ENCODE measurements at places on chromosomes 7 and 10.
A peak's percentile ranks its signal among the peaks of the same experiment; 100 is the strongest.

- peak; percentile 58 for DNase-seq
Measured at GRCh38 chr7:128831994-128832879, 2.0 kb downstream of the FLNC start.

DNA sequence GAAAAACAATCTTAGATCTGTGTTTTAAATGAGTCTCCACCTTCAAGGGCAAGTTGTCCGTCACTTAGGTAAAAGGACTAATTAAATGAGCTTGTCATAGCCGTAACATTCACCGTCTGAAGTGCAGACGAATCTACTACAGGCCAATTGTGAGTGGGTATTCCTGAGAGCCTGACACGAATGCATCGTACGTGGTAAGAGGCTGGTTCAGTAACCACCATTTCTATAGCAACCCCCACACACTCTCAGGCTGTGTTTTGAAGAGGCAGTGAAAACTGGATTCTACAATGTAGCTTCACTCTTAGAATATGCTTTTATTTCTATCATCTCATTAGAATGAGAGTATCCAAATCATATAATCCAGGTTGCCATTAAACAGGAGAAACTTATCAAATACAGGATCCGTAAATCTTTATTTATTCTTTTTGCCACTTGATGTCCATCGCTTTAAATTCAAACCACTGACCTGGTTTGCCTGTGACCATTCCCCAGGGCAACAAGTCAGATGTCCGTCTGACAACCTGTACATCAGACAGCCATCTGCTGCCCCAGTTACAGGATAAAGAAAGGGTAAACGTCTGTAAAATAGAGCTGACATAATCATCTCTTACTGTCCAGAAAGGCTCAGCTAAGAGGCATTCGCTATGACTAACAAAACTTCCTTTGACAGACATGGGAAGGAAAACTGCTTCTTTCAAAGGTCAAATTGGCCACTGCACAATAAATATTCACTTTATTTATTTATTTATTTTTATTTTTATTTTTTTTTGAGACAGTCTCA lies 70.3 kb upstream of the NMT2 start:
- DNase-seq = peak; percentile 84

DNA sequence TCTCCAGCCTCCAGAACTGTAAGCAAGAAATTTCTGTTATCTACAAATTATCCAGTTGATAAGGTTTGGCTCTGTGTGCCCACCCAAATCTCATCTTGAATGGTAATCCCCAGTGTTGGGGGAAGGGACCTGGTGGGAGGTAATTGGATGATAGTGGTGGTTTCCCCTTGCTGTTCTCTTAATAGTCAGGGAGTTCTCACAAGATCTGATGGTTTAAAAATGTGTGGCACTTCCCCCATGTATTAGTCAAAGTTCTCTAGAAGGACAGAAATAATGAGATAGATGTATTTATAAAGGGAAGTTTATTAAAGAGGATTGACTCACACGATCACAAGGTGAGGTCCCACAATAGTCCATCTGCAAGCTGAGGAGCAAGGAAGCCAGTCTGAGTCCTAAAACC lies 56.2 kb upstream of the APBB1IP start:
- no peak for DNase-seq

GRCh38 chr7:139183878-139184338 lies 47.1 kb upstream of the UBN2 start:
- DNase-seq = no peak

DNA sequence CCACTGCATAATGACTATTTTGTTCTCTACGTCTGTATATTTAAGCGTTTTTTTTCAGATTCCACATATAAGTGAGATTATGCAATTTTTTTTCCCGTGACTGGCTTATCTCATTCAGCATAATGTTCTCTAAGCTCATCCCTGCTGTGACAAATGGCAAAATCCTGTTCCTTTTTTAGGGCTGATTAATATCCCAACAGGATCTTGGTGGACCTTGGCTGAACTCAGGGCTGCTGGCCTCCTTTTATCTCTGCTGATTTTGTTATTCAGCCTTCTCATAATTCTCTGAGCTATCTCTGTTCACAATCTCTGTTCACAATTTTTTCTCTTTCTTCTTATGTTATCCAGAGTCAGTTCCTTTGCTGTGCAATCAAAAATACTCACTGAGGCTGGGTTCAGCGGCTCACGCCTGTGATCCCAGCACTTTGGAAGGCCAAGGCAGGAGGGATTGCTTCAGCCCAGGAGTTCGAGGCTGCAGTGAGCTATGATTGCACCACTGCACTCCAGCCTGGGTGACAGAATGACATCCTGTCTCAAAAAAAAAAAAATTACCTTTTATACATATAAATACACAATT lies 1035.9 kb upstream of the AUTS2 start:
- DNase-seq = no peak

- no peak for DNase-seq
Measured at GRCh38 chr10:23013581-23014335, 81.6 kb upstream of the MSRB2 start.

- DNase-seq = no peak
Measured at GRCh38 chr10:77939561-77940001, 13.0 kb upstream of the DLG5 start.

- no peak for DNase-seq
Measured at GRCh38 chr7:30690011-30690410, 7.8 kb upstream of the CRHR2 start.

Data from dermis microvascular lymphatic vessel endothelial cell (primary cell).